ENCODE measurements at places on chromosomes 4 and X.

- no peak for DNase-seq
These were observed 33.7 kb downstream of the SRPX2 start for GRCh38 chrX:100677611-100678181.

DNA sequence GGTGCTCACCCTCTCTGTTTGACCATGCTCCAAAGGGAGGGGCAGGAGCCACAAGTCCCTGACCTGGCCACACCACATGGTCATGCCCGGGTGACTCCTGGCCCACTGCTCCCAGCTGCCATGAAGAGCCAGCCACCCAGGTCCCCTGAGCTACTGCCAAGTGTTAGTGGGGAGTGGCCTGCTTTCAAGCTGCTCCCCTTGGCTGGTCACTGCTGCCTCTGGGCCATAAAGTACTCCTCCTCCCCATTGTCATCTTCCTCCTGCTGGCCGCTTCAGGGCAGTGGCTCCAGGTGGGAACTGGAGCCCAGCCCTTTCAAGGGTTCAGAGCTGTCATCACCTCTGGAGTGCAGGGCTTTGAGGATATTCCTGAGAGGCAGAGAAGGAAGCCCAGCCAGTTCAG is 27.3 kb upstream of the RBBP7 start:
- DNase-seq: no peak

GRCh38 chrX:115582616-115583495 is 21.9 kb downstream of the PLS3 start:
- no peak for DNase-seq

GRCh38 chr4:30962939-30963338 is 242.8 kb downstream of the PCDH7 start:
- DNase-seq: no peak

Data from germinal center (tissue), 1 donor.